ENCODE measurements at places on chromosomes 13 and 19.

DNA sequence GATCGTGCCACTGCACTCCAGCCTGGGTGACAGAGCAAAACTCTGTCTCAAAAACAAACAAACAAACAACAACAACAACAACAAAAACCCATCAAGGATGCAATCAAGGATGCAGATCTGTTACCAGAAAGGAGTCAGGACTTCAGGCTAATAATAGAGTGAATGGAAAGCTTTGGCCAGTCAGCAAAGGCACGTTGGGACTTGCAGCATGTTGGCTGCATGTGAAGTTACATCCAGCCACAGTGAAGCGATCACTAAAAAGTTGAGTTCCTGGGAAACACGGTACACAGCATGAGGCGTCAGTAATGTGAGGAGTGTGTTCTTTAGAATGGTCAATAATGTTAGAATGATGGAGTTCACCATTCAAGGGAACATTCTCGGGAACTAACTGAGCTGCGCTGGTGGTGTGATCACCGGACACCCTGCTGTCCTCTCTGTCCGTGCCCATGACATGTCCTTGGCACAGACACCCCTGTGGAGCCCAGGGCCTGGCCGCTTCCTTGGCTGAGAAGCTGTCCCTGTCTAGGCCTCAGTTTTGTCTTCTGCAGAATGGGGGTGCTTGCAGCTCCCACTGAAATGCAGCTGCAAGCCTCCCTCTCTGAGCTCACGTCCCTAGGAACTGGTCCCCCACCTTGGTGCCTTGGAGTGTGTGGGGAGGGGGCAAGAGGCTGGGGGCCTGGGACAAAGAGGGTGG is 2.3 kb upstream of the LGALS7B start:
- no peak for DNase-seq

DNA sequence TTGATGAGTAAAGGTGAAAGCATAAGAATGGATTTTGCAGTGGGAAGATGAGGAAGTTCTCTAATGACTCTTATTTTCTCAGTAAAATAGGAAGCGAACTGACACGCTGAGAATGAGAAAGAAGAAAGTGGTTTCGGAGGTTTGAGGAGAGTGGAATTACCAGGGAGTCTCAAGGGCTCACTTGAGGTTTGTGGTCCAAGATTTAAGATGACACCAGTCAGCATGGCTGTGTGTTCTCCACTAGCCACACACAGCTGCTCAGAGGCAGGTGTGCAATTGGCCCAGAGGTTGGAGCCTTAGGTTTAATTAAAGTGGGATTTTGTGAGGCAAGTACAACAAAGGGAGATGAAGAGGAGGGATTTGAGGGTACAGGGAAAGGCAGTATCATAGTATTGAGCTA is 99.6 kb upstream of the NBEA start:
- no peak for DNase-seq

DNA sequence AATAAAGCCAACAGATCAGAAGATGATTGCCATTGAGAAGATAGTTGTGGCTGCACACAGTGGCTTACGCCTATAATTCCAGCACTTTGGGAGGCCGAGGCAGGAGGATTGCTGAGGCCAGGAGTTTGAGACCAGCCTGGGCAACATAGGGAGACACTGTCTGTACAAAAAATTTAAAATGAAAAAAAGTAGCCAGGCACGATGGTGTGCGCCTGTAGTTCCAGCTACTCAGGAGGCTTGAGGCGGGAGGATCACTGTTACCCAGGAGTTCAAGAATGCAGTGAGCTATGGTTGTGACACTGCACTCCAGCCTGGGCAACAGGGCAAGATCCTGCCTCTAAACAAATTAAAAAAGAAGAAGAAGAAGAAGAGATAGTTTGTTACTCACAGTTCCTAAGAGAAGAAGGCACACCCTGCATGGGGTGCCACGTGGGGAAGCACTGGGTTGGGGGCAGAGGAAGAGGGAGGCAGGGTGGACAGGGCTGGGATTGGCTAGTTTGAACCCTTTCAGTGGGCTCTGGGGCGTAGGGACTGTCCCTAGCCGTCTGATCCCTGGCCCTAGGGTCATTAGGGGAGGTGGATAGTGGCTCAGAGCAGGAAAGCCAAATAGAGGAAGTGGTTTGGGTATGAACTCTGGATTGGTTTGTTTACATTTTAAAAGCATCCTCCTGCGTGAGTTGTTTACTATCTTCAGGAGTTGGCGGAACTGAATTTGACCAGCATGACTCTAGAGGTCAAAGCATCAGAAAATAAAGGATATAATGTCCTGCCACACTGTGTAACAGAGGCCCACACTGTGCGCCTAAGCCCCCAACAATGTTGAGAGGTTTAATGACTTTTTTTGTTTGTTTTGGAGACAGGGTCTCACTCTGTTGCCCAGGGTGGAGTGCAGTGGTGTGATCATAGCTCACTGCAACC is 60.5 kb upstream of the MEDAG start:
- DNase-seq: no peak

DNA sequence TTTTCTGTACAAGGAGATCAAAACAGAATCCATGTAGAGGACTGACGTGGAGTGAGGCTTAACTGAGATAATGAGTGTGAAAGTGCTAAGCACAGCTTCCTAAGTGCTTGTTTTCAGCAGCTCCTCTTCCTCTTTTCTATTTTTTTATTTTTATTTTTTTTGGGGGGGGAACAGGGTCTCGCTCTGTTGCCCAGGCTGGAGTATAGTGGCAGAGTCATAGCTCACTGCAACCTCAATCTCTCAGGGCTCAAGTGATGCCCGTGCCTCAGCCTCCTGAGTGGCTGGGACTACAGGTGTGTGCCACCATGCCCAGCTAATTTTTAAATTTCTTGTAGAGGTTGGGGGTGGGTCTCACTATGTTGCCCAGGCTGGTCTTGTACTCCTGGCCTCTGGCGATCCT is 5.6 kb upstream of the FOSB start:
- DNase-seq: no peak

DNA sequence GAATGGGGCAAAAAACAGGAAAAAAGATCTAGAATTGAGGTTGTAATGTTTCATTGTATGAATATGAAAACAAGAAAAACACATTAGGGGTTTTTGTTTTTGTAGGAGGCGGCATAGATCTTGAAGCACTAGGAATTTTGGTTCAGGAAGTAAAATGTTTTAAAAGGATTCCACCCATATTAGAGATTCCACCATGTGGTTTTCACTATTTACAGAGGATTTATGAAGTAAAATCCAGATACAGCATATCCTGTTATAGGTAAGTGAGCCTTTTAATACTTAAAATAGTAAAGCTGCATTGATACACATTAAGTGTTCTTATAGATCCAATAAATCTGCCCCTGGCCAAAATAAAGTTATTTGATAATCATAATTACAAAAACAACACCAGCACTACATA is 61.4 kb downstream of the MICU2 start:
- DNase-seq: no peak

DNA sequence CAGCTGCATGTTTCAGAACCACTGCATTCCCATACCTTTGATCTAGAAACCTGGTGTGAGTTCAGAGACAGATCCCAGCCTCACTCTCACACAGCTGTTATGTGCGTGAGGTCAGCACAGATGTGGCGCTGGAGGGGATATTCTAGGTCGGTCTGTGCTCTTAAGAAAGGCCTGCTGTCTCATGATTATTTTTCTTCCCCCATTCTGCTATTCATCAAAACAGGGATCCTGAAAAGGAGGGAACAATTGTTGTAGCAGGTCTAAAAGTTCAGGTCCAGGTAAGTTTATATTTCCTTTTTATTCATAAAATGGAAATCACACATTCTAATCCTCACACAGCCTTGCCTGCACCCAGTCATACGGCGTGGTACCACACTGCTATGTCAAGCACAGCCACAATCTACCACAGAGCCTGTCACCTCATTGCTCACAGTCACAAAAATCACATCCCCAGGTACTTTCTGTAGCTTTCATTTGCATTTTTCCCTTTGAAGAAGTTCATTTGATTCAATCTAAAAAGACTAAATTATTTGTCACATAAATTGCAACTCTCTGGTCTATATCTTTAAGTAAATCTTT is 867 bp downstream of the ZNF546 start:
- no peak for DNase-seq

DNA sequence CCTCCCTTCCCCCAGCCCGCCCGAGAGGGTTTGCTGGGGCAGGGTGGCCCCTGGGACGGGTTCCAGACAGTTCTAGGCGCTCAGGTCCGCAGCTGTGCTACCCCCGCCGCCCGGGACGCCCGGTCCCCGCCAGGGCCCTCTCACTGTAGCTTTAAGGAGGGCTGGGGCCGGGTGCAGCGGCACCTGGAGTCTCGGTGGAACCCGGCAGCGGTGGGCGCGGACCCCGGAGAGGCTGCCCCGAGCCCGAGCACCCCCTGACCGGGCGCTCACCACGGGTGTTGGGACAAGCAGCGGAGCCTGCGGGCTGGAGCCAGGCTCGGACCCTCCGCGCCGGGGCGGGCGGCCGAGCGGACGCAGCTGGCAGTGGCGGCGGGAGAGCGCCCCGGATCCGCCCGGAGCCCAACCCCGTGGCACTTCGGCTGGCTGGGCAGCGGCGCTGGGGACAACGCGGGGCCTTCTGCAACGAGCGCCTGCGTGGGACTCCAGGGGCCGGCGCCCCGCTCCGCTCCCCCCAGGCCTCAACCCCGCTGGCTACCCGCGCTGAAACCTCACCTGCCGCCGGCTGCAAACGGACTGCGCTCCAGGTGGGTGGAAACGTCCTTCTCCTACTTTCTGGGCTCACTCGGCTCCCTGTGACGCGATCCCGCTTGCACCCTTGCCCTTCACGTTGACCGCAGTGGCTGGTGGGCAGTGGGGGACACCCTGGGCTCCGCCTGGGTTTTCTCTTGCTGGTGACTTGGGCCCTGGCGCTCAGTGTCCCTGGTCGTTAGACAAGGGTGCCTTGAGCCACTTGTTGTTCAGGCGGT is 81.1 kb downstream of the ZNF429 start:
- DNase-seq: no peak
